NCI-H1092 (cell line): ENCODE measurements at places on chromosomes 7 and 10.

GRCh38 chr7:141973673-141974072 lies at the start of gene TAS2R38:
Gene TAS2R38 (minus strand): TSS chr7:141973773. CDS start chr7:141973689, 84 bp downstream.
- DNase-seq: no peak

DNA sequence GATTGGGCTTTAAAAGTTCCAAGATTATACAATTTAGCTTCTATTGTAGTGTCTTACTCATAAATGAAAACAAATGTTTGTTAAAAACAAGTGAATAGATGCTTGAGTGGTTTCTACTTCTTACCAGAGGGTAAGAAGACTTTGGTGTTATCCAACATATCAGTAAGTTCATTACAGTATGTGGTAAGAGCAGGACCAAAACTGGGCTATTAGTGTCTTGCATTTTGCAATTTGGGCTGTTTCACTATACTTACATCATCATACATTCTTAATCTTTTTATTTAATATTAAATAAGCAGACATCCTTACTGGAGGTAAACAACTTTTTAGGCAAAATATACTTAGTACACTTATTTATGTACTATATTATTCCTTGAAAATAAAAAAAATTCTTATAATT lies 248.4 kb upstream of the HGF start:
- no peak for DNase-seq

DNA sequence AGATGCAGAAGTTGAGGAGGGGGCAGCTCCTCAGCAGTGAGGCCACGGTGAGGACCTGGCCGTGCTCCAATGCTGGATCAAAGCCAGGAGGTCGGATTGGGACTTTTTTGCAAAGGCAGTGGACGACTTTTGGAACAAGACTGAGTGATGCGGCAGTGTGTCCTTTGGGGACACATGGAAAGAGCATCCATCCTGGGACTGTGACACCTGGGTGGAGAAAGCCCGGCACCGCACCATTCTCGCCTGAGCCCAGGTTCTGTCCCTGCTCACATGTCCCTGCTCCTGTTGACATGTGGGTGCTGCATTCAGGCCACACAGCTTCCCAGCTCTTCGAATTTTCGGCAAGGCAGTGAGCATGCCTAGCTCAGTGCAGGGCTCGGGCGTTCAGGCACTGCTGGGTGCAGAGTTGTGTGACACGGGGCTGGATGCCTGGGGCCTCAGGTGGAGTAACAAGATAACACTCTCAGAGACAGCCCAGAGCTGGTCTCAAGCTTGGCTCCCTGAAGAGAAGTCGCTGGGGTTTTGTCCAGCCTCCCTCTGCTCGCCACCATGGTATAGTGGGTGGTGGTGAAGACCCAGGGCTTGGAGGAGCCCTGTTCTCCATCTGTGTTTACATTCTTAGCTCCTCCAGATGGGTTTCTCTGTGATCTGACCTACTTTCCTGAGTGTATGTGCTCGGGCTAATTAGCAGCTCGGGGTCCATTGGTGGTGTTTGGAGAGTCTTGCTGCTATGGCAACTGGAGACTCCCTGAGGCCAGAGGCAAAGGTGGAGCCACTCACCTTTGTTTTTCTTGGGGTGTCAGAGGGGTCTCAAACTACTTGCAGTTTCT lies 111.7 kb upstream of the BTBD16 start:
- no peak for DNase-seq

DNA sequence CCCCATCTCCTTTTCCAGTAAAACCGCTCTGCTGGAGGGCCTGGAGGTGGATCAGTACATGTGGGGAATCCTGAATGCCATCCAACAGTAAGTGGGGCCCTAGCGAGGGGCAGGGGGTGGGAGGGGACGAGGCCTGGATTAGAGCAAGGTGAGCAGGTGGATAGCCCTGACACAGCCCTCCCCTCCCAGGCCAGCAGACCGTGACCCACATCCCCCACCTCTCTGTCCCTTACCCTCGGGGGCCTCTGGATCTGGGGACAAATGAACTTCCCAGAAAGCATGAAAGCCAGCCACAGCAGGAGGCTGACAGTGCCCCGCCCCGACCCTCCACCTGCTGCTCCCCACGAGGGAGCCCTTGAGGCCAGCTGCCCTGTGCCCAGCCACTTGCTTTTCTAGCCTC lies 41.8 kb upstream of the PPIF start:
- no peak for DNase-seq

- no peak for DNase-seq
Measured at GRCh38 chr10:70912556-70912955, 24.2 kb upstream of the PCBD1 start.

DNA sequence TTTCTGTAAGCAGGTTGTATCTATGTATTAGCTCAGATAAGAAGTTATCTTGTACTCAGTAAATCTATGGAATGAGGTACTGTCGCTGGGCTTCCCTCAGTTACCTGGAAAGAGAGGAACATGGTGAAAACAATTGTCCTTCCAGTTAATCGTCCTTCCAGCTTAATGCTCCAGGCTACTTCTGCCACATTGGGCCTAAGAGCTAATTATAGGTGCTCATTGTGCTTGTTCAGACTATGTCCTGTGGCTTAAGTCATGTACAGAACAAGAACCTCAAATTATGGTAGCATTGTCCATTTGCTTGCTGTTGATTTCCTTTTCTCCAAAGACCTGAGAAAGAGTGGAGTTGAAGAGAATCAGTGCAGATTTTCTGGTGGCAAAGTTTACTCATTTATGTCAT lies 86.1 kb upstream of the MBL2 start:
- DNase-seq: no peak

GRCh38 chr10:89946106-89946505 lies 244.7 kb downstream of the KIF20B start:
- no peak for DNase-seq

GRCh38 chr7:129793506-129794310 lies 159.1 kb downstream of the UBE2H start:
- no peak for DNase-seq

- no peak for DNase-seq
Measured at GRCh38 chr7:37349979-37350590, 98.6 kb downstream of the ELMO1 start.

DNA sequence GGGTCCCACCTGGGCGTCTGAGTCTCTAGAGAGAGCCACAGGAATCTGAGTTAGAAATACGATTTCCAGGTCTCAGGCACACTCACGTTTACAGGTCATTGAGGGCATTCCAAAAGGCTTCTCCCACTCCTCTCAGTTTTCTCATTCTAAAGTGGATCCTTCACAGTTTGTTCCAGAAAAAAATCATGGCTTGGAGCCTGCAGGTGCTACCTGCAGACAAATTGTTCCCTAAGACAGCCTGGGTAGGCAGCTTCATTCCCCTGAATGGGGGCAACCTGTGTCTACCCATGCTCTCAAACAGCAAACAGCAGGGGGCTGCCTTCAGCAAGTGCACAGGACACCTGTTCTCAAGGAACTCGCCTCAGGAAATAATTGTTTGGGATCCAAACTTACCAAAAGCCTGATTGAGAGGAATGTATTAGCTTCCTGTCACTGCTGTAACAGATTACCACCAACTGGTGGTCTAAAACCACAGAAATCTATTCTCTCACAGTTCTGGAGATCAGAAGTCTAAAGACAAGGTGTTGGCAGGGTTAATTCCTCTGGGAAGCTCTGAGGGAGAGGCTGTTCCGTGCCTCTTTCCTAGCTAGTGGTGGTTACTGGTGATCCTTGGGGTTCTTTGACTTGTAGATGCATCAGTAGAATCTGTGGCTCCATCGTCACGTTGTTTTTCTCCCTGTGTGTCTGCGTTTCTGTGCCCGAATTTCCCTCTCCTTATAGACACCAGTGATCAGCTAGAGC lies 117.2 kb downstream of the RAB11FIP2 start:
- no peak for DNase-seq

- peak; percentile 30 for DNase-seq
Measured at GRCh38 chr10:31083765-31084184, 52.1 kb upstream of the ZNF438 start.

- DNase-seq: no peak
Measured at GRCh38 chr7:96100737-96101136, 221.2 kb downstream of the SLC25A13 start.
